ENCODE measurements at places on chromosomes 1 and 21.

DNA sequence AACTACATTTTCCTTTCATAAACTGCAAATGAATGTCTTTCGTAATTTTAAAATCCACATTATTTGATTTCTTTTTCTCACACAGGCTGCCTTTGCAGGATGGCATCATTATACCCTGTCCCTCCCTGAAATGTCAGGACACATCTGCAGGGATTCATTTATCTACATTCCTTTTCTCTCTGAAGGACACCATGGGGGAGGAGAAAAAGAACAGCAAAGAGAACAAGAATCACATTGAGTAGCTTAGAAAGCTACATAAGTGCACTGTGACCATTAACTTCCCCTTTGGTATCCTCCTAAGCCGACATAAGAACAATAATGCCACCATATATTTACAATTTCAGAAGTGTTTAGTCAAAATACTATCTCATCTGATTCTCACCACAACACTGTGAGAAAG, 129.5 kb downstream of the PIGK start:
- DNase-seq = no peak

- peak; percentile 4 for DNase-seq
These were observed 225.8 kb upstream of the PROX1 start for GRCh38 chr1:213761845-213762407.

DNA sequence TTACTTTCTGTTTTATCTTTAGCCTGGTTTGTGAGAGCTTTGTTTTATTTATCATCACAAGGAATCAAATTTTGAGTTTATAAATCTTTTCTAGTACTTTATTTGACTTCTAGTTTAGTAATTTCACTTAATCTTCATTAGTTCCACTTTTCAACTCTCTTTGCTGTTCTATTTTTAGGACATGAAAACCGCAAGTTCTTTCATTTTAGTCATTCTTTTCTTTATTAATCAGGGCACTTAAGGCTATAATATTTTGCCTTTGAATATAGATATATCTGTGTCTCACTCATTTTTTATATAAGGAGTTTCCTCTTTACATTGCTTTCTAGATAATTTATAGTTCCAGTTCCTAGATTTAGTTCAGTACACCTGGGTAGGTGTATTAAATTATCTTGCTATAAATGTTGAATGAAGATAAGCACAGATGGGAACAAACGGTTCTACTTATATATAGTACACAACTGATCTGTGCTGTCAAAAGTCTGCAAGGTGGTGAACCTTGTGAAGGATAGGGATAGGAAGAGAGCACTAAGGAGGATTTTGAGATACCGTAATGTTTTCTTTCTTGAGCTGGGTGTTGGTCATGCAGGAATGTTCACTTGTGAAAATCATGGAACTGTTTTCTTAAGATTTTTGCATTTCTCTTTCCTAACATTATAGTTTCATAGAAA, 402.3 kb downstream of the RYR2 start:
- no peak for DNase-seq

- no peak for DNase-seq
These were observed 49.2 kb upstream of the ATP5PO start for GRCh38 chr21:33964706-33965325.

DNA sequence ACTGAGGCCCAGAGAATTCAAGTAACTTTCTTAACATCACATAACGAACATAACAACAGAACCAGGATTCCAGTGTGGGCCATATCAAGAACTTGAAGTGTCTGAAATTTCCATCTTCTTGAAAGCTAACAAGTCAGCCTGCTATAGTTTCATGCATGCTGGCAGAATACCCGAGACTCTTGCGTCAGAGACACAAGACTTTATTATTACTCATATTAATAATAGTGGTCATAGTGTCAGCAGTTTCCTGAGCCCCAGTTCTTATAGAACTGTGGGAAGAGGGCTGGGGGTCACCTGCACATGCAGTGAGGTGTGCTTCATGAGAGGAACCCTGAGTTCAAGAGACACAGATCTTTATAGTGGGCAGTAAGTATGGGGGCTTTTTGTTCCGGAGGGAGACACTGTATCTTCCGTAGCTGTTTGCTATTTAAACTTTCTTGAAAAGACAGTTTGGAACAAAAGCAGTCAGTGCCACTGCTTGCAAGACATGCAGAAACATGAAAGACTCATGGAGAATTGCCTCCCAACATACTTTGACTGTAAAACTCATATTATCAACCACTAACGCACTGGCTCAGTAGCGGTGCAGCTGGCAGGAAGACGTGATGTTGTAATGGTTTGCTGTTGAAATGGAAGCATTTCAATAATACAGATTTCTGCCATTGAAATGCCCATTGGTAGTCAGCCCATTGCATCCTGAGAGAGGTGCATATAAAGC, 339.2 kb downstream of the ADGRL2 start:
- no peak for DNase-seq

DNA sequence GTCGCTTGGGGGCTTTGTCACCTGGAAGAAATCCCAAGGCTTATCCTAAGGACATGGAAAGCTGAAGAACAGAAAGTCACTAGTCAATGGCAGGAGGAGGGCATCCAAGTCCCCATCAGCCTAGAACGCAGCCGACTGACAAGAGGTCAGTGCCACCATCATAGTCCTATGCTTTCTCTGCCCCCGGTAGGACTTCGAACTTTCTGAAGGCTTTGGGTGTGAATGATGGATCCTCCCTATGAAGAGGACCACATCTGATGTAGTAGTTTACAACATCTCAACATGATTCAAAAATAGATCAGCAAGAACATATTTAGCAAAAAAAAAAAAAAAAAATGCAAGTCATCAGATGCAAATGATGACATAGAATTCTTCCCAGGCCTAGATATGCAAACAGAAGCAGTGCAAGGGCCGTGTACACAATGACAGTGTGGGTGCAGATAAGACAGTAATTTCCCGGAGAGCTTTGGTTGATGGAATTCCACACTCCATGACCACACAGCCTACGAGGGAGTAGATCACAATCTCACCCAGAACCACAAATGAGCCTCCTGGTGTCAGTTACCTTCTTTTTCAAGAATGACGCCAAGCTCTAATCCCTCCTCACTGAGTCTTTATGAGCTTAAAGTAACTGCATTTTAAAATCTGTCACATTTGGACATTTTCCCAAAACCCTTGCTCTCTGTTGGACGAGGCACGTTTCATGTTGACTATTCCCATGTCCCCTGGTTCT, 88.2 kb downstream of the PSMG1 start:
- peak; percentile 26 for DNase-seq

DNA sequence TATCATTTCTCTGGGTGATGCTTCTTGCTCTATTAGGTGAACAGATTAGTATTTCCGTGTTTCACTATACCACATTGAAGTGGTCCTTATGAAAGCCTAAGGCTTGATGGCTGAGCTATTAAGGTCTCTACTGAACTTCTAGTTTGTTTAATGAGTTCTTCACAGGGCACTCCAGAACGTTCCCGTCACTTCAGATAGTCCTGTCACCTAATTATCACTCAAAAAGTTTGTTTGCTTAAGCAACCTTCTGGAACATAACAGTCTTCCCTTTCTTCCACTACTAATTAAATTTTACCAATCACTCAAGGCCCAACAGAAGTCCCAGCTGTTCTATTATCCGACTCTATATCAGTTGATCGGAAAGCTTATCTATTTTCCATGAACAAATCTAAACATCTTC, 104.6 kb upstream of the ZC3H11B start:
- DNase-seq = no peak
